Spleen (tissue), 13 donors: ENCODE measurements at places on chromosomes 3 and 15.

DNA sequence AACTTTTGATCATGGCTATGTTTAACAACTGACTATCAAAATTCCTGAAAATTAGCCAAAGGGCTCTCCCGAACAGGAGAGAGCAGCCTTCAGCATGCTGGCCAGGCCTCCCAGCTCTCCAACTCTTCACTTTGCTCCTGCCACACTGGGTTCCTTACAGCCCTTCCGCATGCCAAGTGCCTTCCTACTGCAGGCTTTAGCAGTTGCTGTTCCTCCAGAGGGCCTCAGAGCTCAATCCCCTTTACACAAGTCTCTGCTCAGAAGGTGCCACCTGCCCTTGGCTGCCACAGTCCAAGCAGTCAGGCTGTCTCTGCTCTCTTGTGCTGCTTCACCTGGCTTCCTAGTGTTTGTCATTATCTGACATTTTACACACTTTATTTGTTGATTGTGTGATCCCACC is 553.1 kb upstream of the PPP2R3A start:
- DNase-seq, result no peak

GRCh38 chr3:195259154-195259474 is 11.8 kb downstream of the XXYLT1 start:
- DNase-seq, result no peak

DNA sequence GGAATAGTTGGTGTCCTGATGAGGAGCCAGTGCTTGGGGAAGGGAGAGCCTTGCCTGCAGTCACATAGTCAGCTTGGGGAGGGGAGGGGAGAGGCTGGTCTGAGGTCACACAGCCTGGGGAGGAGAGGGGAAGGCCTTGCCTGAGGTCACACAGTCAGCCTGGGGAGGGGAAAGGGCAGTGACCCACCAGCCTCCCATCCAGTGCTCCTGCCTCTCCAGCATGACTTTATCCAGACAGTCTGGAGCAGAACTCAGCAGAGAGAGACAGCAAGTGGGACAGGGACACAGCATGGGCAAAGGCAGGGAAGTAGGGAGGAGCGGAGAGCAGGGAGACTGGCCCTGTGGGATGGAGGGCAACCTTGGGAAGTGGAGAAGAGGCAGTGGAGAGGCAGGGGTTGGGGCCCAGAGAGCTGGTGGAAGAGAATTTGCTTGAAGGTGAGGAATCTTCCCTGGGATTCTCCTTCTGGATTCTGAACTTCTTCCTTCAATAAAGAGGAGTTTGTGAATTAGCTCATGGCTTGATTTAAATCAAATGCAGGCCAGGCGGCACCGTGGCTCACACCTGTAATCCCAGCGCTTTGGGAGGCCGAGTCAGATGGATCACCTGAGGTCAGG is 64.5 kb downstream of the CORO2B start:
- DNase-seq, result peak; percentile 58

DNA sequence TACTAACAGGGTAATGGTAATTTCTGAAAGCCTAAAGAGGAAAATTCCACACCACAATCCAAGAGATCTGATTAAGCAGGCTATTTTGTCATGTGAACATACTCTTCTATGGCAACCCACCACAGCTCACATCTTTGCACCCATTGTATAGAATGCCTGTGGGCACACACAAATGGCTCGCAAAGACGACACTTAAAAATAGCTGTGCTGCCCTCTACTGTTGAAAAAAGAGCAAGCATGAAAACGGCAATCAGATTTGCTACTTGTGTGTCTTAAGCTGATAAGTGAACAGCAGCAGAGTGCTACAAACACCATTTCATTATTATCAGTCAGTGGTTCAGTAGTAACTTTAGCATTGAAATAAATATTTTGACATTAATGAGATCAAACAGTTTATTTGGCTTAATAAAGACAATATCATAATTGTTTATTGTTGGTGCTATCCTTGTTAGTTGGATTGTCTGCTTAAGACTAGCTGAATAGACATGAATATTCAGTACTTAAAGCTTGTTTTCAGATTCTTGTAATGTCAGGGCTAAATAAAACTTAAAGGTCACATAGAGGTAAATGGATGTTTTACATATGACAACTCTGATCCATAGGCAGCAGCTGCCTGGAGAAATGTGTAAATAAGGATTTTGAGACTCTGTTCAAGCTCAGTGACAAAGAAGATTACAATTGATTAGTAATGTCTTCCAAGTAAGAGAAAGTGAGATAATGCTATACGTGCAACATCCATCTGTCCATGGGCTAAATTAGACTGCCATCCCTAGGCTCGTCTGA is 199.1 kb downstream of the LRRN1 start:
- DNase-seq, result no peak

GRCh38 chr3:197752107-197752506 is 2.4 kb downstream of the FYTTD1 start:
- DNase-seq, result no peak

DNA sequence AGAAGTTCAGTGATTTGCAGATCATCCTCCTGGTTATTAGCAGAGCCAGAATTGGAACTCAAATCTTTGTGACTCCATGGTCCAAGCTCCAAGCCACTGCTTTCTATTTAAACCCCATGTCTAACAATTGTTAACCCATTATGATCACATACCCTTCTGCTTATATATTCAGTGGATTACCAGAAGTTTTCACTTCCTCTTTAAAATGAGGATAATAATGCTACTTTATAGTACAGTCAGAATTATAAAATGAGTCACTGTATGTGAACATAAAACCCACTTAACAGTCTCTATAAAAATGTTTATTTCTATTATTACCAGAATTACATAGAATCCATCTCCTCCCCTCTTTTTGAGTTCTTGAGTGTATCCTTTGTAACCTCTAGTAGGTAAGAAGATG is 550.7 kb upstream of the DPPA4 start:
- DNase-seq, result no peak

DNA sequence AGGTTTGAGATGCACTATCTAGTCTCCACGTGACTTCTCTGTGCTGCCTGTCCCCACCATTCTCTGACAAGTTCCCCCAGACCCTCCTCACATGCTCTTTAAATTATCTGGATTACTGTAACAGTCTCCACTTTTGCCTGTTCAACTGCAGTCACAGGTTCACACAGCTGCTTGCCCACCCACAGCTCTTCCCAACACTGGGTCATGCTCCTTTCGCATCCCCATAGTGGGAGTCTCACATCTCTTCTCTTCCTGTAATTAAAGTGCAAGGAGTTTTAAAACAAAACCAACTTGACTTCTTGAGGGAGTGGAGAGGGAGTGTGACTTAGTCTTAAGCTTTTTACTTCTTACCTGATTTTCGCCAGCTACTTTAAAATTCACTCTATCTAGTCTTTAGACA is 178.8 kb downstream of the PLCL2 start:
- no peak for DNase-seq

DNA sequence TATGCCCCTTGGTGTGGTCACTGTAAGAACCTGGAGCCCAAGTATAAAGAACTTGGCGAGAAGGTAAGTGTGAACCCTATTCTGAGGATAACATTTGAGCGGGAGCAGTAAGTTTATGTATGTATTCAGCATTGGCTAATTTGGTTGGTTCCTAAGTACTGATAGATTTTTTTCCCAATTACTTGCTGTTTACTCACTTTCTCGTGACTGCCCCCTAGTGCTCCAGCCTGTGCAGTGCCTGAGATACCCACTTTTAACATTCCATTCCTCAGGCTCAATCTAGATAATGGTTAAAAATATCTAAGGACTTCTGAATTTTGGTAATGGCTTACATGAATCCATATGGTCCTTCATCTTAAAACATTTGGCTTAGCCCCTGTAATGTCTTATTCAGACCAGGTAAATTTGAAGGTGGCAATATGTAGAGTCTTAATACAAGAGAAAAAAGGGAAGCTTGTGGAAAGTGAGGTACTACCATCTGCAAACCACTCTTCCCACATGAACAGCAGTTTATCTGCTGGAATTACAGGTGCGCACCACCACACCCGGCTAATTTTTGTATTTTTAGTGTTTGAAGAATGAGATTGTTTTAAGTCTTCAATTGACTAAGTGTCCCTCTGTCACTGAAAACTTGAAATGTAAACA is 7.1 kb downstream of the ELL3 start:
- DNase-seq, result no peak

GRCh38 chr3:145842294-145842902 is 318.6 kb downstream of the PLOD2 start:
- no peak for DNase-seq

DNA sequence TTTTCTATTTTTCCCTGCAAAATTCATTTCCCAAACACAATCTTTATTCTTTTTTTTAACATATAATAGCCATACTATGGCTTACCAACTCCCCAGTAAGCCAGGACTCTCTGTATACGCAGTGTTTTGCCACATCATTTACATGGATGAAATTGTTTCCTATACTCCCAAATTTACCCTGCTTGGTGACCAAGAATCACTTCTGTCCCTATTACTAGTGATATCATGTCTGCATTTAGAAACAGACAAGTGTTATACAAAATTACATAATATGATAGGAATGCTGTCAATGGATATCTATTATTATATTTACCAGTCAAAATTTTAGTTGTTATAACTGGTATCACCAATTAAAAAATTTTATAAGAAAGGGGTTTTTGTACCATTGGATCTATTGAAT is 77.8 kb downstream of the LIPC start:
- no peak for DNase-seq

DNA sequence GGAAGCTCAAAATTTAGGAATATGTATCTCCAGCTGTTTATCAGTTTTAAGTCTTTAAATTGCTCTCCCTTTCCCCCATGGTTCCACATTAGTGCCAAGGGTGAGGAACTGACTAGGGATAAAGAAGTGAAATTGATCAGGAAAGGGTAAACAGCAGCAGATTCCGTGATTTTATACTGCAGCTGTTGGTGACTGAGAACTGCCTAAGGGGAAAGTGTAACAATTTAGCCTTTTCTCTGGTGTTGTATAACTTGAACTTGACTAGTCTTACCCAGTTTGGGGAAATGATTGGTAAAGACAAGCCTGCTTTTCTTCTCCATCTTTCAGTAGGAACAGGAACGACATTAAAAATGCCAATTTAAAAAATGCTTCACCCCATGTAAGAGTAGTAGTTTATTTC is 5.0 kb downstream of the SPRED1 start:
- DNase-seq, result no peak

GRCh38 chr3:115165701-115166100 is 18.6 kb upstream of the ZBTB20 start:
- no peak for DNase-seq

- DNase-seq, result no peak
These were observed 48.7 kb downstream of the PPM1L start for GRCh38 chr3:160804762-160805161.

GRCh38 chr15:34049112-34049511 is 10.1 kb upstream of the AVEN start:
- DNase-seq, result no peak

- DNase-seq, result no peak
These were observed 47.6 kb downstream of the MBNL1 start for GRCh38 chr3:152316318-152316717.

GRCh38 chr3:127254730-127255129 is 33.1 kb downstream of the PRR20G start:
- no peak for DNase-seq

DNA sequence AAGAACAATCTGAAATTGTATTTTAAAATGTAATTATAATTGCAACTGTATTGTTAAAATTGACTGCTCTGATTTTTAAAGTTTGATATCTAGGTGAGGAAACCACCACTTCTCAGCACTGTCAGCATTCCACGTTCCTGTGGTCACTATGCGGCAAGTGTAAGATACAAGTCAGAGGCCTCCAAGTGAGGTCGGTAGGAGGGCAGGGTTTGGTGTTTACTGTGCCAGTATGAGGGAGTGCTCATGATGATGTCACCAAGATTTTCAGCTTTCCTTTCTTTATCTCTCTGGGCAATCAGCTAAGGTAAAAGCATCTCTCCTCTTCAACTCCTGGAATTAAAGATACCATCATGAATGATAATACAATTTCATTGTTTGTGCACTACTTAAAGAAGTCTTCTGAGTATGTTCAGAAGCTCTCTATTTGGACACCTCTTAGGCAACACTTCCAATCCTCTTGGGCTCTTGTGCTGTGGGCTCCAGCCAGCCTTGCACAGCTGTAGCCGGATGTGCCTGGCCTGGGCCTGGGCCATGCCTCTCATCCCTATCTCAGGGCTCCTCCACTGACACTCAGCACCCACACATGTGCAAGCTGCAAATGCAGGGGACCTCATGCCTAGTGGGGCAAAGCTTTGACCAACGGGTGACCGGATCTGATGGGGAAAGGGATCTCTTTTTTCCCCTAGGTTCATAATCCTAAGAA is 42.9 kb downstream of the CCR3 start:
- no peak for DNase-seq

GRCh38 chr3:183265834-183266417 is 12.9 kb downstream of the B3GNT5 start:
- no peak for DNase-seq

- no peak for DNase-seq
These were observed 801 bp downstream of the CA12 start for GRCh38 chr15:63380808-63381282.

DNA sequence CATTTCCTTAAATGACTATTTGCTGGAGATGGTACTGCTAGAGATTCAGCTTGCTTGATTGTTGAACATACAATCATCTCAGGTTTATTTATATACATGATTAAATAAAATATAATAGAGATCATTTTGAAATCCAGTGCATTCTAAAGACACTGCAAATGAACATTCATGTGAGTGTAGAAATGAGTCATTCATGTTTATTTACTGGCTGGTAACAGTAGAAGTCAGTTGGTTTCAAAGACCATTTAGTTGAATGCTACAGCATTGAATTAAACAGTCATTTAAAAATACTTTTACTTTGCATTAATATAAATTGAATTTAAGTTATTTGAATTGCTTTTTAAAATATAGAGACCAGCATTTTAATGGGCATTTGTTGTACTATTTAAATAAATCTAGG is 551.9 kb upstream of the GOLIM4 start:
- DNase-seq, result no peak

DNA sequence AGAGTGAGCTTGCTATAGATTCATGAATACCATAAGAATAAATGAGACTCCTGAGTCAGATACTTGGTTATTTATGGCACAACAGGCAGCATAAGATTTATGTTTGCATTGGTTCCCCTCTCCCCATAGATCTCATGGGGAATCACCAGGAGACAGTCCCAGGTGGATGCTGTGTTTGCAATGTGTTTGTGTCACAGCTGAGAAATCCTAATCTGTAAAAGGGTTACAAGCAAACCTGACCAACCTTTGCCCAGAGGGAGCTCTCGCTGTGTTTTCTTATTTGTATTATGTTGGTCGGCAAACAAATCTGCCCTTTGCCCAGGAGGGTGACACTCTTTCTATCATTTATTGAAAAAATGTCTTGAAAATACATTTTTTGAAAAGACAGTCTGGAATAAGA is 236.2 kb downstream of the ZPLD1 start:
- DNase-seq, result no peak

DNA sequence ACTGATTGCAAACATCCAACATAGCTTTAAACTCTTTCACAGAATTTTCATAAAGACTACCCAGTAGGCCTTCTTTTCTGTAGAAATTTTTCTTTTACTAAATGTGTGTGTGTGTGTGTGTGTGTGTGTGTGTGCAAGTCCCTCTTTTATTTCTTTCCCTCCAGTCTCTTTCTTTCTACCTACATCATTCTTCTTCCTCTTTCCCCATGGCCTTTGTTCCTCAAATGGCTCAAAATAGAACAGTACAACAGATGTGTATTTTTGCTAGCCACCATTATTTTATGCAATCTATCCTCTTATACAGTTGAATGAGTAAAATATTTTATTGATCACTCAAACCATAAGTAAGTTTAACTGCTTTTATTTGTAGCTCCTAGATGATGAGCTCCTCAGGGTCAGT is 76.4 kb downstream of the USF3 start:
- DNase-seq, result no peak
